Stimulated activated CD8-positive, alpha-beta memory T cell treated with anti-CD3 and anti-CD28 coated beads, Interleukin-15, amount 100 ng/mL, for 4 hours (primary cell): ENCODE measurements at places on chromosomes 16 and 17.

GRCh38 chr17:41307647-41308046, 1.5 kb downstream of the KRTAP16-1 start:
- DNase-seq, result no peak

GRCh38 chr16:56936491-56936890, 4.5 kb downstream of the HERPUD1 start:
- no peak for DNase-seq

DNA sequence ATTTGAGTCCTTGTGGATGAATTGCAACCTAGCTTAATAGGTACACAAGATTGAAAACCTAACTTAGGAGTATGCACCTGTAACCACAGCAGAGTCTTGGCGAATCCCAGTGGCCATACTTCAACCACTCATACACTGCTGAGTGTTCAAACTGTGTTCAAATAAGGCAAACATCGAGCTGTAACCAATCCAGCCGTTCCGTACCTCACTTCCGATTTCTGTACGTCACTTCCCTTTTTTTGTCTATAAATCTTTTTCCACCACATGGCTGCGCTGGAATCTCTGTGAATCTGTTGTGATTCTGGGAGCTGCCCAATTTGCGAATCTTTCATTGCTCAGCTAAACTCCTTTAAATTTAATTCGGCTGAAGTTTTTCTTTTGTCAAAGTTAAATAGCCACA, 190.6 kb downstream of the MAF start:
- DNase-seq, result no peak

DNA sequence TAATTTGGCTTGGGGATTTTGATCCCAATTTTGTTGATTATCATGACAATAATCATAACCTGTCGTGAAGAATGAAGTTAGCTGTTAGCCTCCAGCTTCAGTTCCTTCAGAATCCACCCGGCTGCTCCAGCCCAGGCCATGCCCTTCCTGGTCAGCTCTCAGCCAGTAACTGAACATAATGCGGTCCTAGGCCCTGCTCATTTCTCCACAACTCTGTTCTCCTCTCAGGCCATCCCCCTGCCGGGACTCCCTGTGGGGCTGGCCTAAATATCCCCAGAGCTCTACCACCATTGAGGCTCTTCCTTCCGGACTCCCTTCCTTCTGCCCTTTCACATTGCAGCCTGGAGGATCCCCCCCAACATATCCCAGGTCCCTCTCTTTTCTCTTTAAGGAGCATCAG, 833.4 kb upstream of the GOT2 start:
- DNase-seq, result no peak

DNA sequence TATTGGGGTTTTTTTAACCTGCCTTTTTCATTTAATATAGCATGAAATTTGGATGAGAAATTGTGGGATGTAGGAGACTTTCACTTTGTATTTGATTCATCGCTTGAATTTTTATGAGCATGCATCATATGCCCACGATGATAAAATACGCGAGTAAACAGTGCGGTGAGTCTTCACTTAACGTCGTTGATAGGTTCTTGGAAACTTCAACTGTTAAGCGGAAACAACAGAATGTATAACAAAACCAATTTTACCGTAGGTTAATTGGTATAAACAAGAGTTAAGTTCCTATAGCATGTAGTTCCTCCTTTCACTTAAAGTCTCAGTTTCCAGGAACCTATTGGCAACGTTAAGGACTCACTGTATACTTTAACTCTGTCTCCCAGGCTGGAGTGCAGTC, 28.7 kb downstream of the MMP15 start:
- no peak for DNase-seq

DNA sequence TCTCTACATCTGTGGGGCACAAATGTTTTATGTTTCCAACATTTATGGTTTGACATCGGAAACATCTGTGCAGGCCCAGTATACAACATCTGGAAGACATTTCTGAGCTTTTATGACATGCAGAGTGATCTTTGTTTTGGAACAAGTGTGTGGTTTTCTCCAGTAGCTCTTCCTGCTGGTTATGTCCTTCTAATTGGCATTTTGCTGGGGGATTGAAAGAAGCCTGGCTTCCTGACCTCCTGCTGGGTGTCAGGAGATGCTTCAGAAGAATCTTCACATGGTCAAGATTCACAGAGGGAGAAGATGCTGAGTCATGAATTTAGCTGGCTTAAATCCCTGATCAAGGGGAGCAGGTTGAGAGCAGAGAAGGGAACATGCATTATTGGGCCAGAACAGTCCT, 279.5 kb upstream of the MYOCD start:
- no peak for DNase-seq

DNA sequence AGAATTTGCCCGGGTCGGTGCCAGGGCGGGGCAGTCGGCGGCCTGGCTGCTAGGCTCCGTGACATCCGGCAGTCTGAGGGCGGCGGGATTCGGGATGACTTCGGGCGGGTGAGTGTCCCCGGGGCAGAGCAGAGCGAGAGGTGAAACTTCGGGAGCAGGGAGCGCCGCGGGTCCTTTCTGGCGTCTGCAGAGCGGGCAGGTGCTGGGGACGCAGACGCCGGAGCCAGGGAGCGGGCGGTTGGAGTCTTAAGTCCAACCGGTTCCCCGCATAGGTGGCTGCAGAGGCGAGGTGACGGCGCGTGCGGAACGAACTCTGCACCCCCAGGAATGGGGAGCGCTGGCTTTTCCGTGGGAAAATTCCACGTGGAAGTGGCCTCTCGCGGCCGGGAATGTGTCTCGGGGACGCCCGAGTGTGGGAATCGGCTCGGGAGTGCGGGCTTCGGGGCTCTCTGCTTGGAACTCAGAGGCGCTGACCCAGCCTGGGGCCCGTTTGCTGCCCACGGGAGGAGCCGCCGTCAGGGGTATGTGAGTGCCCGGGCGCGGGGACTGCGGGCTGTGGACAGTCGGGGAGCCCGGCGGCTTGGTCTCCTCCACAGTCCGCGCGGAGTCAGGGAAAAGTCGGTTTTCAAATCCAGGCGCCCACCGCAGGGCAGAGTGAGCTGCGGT, at the start of gene B4GALNT2:
B4GALNT2 (plus strand) TSS at position 71 of the 666 bp plus-strand sequence; CDS start at position 95, 24 bp downstream.
- no peak for DNase-seq

GRCh38 chr16:78176435-78176834, 77.0 kb downstream of the WWOX start:
- no peak for DNase-seq

DNA sequence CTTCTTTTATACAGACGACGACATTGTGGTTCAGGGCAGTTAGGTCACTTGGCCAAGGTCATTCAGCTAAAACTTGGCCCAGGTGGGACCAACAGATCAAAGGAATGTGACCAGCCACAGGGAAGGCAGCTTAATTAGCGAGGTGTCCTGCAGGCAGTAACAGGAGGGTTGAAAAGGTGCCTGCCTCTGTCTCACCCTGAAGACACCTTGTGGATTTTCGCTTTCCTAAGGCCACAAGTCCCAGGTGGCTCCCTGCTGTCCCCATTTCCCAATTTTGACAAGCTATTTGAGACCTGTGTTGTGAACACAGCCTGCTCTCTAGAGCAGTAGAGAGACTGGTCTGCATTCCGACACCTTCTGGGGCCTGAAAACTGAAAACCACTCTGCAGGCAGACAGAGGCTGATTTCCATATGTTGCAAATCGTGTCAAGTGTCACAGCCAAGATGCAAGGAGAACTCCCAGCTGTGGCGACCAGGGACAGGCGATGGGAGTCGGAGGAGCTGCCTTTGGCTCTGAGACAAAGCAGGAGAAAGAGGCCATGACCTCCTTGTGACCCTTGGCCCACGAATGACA, 593.1 kb upstream of the CDH5 start:
- DNase-seq, result no peak

- DNase-seq, result no peak
Measured at GRCh38 chr17:79970576-79971068, 65.0 kb downstream of the TBC1D16 start.

GRCh38 chr16:74431516-74431915, 10.2 kb upstream of the CLEC18B start:
- no peak for DNase-seq

GRCh38 chr17:82599674-82600661, 48.3 kb downstream of the WDR45B start:
- DNase-seq, result no peak

DNA sequence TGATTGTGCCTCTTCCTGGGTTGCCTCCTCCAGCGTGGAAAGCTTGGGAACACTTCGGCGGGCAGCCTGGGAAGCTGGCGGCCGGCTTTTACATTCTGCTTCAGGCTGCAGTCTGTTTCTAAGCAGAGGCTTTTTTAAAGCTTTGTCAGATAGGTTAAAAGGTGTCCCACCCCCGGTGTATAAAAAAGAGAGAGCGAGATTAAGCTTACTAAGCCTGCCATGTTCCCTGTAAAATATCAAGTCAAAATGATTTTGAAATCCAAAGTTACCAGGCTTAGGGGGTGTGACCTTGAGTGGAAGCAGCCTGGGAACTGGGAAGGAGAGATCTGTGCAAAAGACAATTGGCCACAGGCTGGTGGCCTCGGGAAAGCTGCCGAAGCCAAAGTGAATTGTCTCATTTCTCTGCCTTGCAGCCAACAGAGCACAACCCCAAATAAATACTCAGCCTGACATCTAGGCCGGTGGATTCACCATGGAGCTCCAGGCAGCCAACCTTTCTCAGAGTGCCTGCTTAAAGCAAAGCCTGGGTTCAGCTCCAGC, 254.5 kb downstream of the FTO start:
- no peak for DNase-seq

DNA sequence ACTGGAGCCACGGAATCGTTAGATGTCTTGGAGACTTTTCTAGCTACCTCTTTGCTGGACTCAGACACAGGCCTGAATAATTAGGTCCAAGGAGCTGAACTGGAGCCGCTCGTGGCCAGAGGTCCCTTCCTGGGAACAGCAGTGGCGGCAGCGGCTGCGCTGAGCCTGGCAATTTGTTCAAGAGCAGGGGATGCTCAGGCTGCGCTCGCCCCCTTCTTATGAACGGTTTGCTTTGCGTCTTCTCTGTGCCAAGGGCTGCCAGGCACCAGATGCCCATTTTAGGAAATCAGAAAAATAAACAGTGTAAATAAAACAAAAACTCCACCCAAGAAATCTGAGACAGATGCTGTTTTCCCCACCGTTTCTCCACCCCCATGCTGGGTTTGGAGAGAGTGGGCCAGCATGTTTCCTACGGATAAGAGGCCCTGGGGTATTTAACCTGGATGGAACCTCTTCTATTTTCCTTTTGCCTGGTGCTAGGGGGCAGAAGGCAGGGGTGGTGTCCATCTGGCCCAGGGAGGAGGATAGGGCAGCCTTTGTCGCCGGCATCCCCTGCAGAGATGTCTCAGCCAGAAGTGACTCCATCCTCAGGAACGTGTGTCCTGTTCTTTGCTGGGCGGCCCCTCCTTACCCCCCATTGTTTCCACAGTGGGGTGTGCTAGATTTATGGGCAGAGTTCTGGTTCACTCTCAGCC, 163.4 kb downstream of the SEC14L1 start:
- no peak for DNase-seq

DNA sequence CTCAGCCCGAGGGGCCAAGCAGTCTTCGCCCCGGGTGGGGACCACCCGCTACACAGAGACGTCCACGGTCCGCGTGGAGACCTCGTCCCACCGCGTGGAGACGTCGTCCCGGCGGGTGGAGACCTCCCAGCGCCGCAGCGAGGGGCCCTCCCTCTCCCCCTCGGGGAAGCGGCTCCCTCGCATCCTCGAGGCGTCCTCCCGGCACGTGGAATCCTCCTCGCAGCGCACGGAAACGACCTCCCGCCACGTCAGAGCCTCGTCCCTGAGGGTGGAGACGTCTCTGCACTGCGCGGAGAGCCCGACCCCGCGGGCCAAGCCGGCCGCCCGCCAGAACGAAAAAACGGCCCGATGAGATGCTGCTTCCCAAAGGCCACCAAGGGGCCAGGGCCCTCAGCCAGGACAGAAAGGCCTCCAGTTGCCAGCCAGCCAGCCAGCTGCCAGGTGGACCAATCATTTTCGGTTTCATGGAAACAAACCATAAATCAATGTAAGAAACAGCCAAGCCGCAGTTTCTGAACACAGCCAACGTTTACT, 424 bp downstream of the C17orf100 start:
- DNase-seq, result no peak

GRCh38 chr17:65514082-65514481, 47.4 kb downstream of the AXIN2 start:
- DNase-seq, result no peak

GRCh38 chr17:28723159-28723835, 2.7 kb downstream of the TLCD1 start:
- no peak for DNase-seq

GRCh38 chr16:354971-355461, 2.5 kb upstream of the AXIN1 start:
- no peak for DNase-seq

DNA sequence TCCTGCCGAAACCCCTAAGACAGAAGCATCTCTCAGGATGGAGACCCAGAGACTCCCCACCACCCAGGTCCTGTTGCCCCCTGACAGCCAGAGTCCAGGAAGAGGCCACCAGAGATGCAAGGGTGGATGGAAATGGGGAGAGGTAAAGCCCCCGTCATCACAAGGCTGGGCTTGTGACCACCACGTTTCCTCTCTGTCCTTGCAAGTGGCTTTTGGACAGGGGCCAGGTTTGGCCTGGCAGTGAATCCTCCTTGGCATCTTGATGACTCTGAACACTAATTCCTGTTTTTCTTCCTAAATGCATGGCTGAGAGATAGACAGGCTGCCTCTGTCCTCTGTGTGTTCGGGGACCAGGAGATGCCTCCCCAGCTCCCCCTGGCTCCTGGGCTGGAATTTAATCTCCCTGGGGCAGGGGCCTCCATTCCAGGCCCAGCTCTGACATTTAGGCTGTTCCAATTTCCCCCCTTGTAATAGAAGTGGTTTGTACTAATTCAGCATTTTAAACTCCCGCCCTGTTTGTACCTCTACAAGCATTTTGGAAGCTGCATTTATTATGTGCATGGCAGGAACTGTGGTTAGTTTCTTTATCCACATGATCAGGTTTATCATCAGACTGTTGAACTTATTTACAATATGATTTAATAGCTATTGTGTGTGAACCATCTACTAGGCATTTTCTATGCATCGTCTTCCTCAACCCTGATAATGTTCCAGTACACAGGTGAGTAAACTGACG, 116.1 kb upstream of the IRX6 start:
- no peak for DNase-seq

DNA sequence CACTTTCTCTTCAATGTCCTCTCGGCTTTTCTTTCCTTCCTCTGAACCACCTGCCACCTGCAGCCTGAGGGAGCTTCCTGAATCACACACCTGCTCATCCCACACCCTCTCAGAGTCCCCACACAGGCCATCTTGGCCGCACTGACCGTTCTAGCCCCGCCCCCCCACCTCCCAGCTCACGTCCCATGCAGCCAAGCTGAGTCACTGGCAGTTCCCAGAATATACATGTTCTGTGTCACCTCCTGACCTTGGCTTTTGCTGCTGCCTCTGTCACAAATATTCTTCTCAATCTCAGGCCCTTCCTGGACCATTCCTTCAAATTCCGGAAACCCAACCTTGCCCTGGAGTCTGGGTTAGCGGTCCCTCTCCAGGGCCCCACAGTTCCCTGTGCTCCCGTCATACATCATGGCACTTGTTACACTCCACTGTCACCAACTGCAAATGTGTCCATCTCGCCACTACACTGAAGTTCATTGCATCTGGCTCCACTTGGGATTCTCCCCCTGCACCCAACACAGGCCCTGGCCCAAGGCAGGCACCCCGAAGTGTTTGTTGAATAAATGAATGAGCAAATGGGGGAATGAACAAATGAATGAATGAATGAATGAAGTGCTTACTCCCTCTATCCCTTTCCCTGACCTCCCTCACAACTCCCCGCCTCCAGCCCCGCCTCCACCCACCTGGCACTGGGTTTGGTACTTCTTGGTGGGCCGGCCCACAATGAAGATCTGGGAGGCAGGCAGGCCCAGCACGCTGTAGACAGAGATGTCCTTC, 12.8 kb downstream of the PIMREG start:
- DNase-seq, result no peak
